Mammary epithelial cell (primary cell): ENCODE measurements at places on chromosomes 2 and 18. TPM values are rescaled to one million over a fixed set of nuclear protein-coding genes. Genes with fewer than 3 reads are reported as not detected.

DNA sequence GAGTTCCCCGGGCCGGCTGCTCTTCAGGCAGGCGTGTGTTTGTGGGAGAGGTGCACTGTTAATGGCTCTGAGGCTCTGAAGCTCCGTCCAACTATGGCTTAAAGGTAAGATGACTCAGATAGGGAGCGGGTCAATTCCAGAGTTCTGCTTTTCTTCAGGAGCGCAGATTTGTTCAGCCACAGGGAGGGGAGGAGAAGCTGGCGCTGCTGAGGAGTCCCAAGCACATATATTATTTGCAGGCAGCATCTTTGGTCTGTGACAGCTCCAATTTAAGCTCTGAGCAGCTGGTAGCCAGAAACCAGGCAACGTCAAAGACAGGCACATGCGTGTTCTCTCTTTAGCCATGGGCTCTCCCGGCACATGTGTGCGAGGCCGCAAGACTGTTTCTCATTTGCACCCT lies 229.2 kb downstream of the BCL2 start:
- DNase-seq, result no peak

DNA sequence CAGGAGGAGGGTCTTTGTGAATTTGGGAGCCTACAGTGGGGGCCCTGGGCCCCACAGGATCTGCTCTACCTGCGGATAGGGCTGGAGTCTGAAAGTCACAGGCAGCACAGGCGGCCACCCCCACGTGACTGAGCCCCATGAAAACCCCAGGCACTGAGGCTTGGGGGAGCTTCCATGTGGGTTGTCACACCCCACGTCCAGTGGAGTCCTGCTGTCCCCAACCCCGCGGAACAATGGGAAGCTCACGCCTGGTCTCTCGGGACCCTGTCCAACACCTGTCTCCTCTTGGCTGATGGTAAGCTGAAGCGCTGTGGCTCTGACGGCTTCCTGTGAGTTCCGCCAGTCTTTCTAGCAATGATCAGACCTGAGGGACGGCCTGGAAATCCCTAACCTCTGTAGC lies 85.8 kb downstream of the PTGR3 start:
- no peak for DNase-seq

The RAB17 gene
- 12.8 TPM for polyA plus RNA-seq

- no peak for DNase-seq
Observed at GRCh38 chr2:156333951-156334495, 1.5 kb upstream of the NR4A2 start.

DNA sequence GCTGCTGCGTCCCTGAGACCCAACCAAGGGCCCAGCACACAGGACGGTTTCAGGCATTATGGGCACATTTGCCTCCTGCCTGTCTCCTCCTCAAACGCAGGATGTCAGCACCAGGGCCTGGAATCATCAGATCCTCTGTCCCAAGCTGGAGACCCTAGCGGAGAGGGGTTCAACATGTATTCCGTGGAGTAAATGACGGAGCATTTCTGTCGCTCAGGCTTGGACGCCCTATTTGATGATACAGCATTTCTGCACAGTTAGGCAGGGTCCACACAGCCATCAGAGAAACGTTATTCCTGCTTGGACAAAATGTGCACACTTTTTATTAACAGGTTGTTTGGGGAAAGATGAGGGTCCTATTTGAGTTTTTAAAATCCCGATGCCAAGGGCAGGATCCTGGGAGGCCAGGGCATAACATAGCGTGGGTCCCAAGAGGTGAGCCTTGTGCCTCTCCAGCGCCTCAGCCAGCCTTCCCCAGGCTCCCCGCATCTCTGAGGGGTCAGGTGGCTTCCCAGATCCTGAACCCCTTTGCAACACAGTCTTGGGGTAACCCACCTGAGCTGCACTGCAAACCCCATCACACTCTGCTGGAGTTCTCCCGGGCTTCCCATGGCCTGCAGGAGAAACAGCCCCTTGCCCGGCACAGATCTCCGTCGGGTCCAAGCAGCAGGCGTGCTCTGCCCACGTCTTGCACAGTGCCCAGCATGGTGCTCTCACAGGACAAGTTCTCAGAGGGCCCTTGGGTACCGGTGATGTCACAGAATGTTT lies 319.7 kb upstream of the MYT1L start:
- no peak for DNase-seq

The TUBA3E gene
- not detected for polyA plus RNA-seq

DNA sequence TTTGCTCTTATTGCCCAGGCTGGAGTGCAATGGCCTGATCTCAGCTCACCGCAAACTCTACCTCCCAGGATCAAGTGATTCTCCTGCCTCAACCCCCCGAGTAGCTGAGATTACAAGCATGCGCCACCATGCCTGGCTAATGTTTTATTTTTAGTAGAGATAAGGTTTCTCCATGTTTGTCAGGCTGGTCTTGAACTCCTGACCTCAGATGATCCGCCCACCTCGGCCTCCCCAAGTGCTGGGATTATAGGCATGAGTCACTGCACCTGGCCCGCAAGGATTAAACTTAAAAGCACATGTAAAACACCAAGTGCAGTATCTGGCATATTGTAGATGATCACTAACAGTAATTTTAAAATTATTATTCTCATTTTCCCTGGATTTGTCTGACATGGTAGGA lies 72.9 kb downstream of the C1QL2 start:
- no peak for DNase-seq

GRCh38 chr18:74292541-74292858 lies 737 bp upstream of the CYB5A start:
- DNase-seq, result no peak

DNA sequence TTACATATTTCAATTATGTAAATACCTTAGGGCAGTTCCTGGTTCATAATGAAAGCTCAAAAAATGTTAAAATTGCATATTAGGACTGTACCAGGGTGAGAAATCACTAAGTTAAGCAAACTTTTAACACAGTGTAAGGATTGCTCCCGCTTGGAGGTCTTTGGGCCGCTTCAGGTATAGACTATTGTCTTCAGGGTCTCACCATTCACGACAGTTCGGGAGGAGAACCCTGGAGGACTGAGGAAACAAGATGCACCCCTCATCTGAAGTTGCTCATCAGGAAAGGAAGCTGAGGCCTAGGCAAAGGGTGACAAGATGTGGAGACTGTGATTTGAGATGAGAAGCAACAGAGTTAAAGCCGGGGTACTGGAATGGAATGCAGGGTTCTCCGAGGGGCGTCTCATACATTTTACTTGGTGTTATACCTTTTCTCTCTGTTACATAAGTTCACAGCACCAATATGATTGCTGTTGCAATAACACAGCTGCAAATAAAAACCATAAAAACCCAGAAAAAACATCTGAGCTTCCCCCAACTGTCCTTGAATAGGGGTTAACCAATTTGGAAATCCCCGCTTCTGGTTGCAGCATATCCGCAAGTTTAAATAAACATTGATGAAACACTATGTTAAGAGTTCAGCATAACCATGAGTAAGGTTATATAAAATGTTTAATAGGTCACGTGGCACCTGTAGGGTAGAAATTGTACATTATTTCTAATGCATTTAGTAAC lies 40.1 kb downstream of the FBXO48 start:
- DNase-seq, result no peak

The TNFAIP6 gene
- 0.09 TPM for polyA plus RNA-seq

The CELF4 gene
- not detected for polyA plus RNA-seq

The SNRNP200 gene
- 108 TPM for polyA plus RNA-seq

DNA sequence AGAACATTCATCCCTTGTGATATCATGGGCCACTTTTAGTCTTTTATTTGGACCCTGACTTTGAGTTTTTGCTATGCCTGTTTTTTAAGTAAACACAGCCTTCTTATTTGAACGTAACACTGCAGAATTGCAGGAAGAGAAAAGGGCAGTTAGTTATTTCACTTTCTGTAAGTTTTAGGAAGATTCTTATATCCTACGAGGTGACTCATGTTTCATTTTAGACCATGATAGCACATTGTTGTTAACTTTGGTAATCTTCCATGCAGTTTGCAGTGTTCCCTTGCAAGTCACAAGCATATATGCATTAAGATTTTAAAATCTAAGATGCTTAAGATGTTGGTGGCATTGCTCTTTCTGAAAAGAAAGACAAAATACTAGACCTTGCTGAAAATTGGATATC lies 128.6 kb upstream of the EPC2 start:
- DNase-seq, result no peak

The ALK gene
- not detected for polyA plus RNA-seq

The RBFA gene
- 34.0 TPM for polyA plus RNA-seq

GRCh38 chr2:218149848-218150440 lies 16.8 kb downstream of the CXCR1 start:
- DNase-seq, result no peak

DNA sequence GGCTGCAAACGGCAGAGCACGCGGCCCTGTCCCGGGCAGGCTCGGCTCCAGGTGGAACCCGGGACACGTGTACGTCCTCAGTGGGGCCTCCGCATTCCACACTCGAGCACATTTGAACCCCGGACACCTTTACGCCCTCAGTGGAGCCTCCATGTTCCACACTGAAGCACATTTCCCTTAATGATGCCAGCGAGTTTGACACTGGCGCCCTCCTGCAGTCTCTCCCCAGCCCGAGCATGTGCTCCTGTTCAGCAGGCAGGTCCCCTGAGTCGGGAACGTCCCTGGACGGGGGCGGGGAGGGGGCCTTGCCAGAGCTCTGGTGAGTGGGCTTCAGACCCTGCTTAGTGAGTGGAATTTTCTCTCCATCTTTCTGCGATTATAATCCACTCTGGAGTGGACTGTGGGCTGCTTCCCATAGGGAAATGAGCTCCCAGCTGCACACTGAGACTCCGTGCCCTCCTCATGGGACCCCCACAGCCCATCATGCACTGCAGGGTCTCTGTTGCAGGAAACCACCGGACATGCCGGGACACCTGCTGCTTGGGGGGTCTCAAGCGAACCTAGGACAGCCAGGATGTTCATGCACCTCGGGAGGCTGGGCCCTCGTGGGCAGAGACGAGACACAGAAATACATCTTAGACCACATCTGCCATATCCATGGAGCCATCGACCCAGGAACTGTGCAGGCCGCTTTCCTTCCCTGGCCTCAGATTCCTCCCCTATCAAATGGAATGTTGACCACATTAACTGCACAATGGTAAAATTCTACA lies 70.3 kb upstream of the SNTG2 start:
- no peak for DNase-seq

GRCh38 chr2:65165558-65165957 lies 35.7 kb upstream of the RAB1A start:
- DNase-seq, result no peak

GRCh38 chr18:2869207-2869606 lies 22.4 kb downstream of the EMILIN2 start:
- DNase-seq, result no peak

GRCh38 chr18:70075906-70076305 lies 128.2 kb upstream of the CD226 start:
- DNase-seq, result no peak

The TMEFF2 gene
- not detected for polyA plus RNA-seq

- no peak for DNase-seq
Observed at GRCh38 chr2:153645599-153645998, 167.0 kb upstream of the RPRM start.

GRCh38 chr2:168939918-168940317 lies 38.8 kb downstream of the G6PC2 start:
- no peak for DNase-seq

DNA sequence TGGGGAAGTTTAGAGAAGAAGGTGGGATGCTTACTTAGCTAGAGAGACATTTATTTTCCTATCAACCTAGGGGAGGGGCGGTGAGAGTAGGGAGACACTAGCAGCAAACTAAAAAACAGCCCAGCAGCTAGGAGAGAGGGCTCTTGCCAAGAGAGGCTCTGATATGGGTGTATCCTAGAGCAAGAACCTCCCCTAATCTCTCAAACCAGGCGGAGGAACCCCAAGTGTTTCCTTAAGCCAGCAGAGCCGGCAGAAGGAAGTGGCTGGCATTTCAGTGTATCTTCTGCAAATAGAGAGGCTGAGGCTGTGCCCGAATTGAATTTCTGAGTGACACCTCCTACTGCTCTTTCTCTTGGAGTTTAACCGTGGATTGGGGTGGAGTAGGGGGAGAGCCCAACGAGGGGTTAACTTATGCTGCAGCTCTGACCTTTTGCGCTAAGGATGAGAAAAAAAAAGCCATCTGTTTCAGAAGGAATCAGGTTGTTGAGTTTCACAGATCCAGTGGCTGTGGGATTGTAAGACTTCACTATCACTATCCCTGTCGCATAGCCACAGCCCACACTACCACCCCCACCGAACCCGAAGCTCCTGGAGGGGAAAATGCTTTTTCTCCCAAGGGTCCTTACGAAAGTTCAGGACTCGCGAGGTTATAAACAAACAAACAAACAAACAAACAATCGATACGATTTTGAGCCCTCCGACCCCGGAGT lies 1.4 kb downstream of the ST8SIA5 start:
- no peak for DNase-seq

- DNase-seq, result peak; percentile 39
Observed at GRCh38 chr2:206260188-206261012, 14.1 kb upstream of the ZDBF2 start.

The ARHGEF33 gene
- 0.05 TPM for polyA plus RNA-seq

The DOK1 gene
- polyA plus RNA-seq, result 4.9 TPM

DNA sequence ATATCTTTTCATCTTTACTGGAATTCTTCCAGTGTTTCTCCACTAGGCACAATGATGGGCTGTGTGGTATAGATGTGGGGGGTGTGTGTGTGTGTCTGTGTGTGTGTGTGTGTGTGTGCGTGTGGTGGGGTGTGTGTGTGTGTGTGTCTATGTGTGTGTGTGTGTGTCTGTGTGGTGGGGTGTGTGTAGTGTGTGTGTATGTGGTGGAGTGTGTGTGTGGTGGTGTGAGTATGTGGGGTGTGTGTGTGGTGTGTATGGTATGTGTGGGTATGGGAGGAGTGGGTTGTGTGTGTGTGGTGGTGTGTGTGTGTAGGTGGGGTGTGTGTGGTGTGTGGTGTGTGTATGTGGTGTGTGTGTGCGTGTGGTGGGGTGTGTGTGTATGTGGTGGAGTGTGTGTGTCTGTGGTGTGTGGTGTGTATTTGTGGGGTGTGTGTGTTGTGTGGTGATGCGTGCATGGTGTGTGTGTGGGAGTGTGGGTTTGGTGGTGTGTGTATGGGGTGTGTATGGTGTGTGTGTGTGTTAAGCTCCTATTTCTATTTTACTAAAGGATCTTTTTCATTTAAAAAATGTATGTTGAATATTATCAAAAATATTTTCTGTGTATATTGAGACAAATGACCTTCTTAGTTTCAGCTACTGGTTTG lies 84.2 kb downstream of the IRS1 start:
- no peak for DNase-seq

DNA sequence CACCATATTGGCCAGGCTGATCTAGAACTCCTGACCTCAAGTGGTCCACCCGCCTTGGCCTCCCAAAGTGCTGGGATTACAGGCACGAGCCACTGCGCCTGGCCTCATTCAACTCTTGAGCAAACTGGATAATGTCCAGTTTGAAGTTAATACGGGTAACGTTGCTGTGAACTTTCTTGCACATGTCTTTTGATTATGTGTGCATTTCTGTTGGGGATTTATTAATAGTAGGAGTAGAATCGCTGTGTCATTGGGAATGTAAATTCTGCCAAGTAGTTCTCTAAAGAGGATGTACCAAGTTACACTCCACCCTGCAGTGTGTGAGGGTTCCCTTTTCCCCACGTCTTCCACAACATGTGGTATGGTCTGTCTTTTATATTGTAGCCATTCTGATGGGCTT lies 6.2 kb downstream of the IMPA2 start:
- no peak for DNase-seq

GRCh38 chr2:136281281-136282114 lies 163.5 kb upstream of the CXCR4 start:
- no peak for DNase-seq

- DNase-seq, result peak; percentile 46
Observed at GRCh38 chr2:9909106-9909505, 42.4 kb upstream of the GRHL1 start.

GRCh38 chr2:37080689-37081088 lies 3.5 kb downstream of the HEATR5B start:
- DNase-seq, result no peak

GRCh38 chr2:65800998-65801397 lies 368.6 kb upstream of the SPRED2 start:
- DNase-seq, result peak; percentile 20
